Large intestine (tissue), 12 donors: ENCODE measurements at places on chromosomes 4 and X. TPM values are rescaled to one million over a fixed set of nuclear protein-coding genes. Genes with fewer than 3 reads are reported as not detected.

Gene DNAAF6
- polyA plus RNA-seq, result not detected

Gene EDA2R
- polyA plus RNA-seq, result 0.43 TPM

Gene BEX5
- 10.4 TPM for polyA plus RNA-seq

Gene PNMA6F
- 0.01 TPM for polyA plus RNA-seq

Gene PNMA6E
- not detected for polyA plus RNA-seq

Gene NSUN7
- 19.9 TPM for polyA plus RNA-seq

Gene PRRG1
- polyA plus RNA-seq, result 6.6 TPM

Gene ARSD
- 34.1 TPM for polyA plus RNA-seq

Gene DGKK
- 0.09 TPM for polyA plus RNA-seq
